ENCODE measurements at places on chromosomes 7 and 10. TPM values are rescaled to one million over a fixed set of nuclear protein-coding genes. Genes with fewer than 3 reads are reported as not detected.

The CCDC146 gene
- polyA plus RNA-seq = 13.4 TPM

The SMO gene
- polyA plus RNA-seq = 23.6 TPM

GRCh38 chr7:98291717-98292116 is 10.2 kb downstream of the BRI3 start:
- no peak overlapping the region for H3K27ac ChIP-seq
- peaks cover 15% of the 10 kb centered on the region for H3K4me1 ChIP-seq
- DNase-seq = no peak
- H3K36me3 ChIP-seq = peaks cover 79% of the 10 kb centered on the region
- no peak overlapping the region for H3K4me3 ChIP-seq
- no peaks in the 10 kb centered on the region for H3K27me3 ChIP-seq

The KCNIP2 gene
- polyA plus RNA-seq = 21.2 TPM

DNA sequence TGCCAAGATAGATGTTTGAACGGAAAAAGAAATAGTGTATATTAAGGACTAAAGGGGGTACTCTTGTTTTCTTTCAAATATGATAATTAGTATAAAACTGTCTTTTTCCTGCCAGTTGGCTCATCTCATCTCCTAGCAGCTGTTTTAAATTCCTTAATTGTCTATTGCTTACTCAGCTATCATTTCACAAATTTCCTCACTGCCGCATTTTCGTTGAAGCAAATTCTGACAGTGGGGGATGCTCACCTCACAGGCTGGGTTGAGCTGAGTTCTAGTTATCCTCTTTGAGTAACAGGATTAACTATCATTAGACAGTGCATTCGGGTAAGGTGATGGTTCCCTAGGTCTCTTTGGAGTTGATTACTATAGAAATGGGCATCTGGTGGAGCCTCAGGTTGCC is 592.0 kb downstream of the AUTS2 start:
- H3K27ac ChIP-seq = no peak overlapping the region
- no peaks in the 10 kb centered on the region for H3K36me3 ChIP-seq
- H3K27me3 ChIP-seq = no peaks in the 10 kb centered on the region
- H3K4me3 ChIP-seq = no peak overlapping the region
- no peaks in the 10 kb centered on the region for H3K4me1 ChIP-seq

- no peak overlapping the region for H3K27ac ChIP-seq
- H3K36me3 ChIP-seq = no peaks in the 10 kb centered on the region
- H3K4me1 ChIP-seq = peaks cover 17% of the 10 kb centered on the region
Measured at GRCh38 chr10:60955316-60955715, 11.3 kb upstream of the RHOBTB1 start.

All from large intestine (tissue), 12 donors.